ENCODE measurements at places on chromosomes 16 and 17.

- DNase-seq, result no peak
These were observed 10.6 kb downstream of the PRPSAP1 start for GRCh38 chr17:76343106-76343505.

DNA sequence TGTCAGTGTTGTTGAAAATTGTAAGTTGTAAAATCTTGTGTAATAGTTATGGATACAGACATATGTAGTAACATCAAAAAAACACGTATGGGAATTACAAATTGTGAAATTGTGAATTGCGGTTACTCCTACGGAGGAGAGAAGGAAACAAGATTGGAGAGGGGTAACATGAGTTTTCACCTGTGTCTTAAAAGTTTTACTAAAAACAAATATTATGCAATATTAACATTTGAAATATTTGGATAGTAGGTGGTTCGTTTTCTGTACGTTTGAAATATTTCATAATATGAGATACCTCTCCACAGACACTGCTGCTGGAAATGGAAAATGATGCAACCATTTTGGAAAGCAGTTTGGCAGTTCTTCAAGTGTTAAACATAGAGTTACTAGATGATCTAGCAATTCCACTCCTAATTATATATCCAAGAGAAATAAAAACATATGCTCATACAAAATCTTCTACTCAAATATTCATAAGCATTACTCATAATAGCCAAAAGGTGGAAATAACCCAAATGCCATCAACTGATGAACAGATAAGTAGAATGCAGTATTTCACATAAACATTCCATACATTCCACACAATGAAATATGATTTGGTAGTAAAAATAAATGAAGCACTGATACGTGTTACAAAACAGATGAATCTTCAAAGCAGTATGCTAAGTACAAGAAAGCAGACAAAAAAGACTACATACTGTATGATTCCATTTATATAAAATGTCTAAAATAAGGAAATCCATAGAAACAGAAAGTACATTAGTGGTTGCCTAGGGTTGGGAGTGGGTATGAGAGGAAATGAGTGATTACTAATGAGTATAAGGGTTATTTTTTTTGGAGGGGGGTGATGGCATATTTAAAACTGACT, 40.7 kb upstream of the ABCA10 start:
- DNase-seq, result peak; percentile 93

DNA sequence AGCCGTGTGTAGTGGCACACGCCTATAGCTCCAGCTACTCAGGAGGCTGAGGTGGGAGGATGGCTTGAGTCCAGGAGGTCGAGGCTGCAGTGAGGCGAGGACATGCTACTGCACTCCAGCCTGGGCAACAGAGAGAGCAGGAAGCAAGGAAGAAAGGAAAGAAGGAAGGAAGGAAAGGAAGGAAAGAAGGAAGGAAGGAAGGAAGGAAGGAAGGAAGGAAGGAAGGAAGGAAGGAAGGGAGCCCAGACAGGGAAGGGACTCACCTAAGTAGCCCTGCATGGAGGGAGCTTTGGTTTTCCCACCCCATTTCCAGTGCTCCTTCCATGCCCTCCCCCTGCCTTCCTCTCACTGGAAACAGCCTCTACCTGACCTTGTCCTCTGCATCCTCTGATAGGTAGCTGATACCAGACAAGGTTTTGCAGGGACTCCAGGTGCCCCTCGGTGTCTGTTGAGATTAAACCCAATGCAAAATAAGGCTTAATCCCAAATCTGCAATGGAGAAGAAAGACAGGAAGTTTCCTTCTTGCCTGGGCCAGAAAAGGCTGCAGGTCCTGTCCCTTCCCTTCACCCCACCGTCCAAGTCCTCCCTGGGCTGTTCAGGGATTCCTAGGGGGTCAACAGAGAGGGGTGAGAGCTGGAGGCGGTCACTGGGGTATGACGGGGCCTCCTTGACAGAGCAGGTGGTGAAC, 21.5 kb upstream of the CA4 start:
- DNase-seq, result no peak

GRCh38 chr17:4233668-4234258, 30.0 kb downstream of the ANKFY1 start:
- DNase-seq, result no peak

DNA sequence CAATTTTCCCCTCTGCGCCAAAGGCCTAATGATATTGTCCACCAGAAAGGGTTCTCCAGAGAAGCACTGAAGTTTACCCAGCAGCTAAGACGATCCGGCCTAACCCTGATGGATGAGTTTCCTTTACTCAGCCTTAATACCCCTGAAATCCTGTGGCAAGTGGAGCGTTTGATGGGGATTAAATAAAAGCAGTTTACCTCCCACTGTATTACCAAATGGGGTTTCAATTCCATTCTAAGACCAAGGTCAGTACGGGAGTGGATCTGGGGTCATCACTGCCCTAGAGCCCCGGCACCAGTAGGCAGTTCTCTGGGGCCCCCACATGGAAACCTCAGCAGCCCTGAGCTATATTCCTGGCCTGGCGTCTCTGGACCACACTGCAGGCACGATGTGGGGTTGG, 97.1 kb upstream of the NOL11 start:
- DNase-seq, result no peak

DNA sequence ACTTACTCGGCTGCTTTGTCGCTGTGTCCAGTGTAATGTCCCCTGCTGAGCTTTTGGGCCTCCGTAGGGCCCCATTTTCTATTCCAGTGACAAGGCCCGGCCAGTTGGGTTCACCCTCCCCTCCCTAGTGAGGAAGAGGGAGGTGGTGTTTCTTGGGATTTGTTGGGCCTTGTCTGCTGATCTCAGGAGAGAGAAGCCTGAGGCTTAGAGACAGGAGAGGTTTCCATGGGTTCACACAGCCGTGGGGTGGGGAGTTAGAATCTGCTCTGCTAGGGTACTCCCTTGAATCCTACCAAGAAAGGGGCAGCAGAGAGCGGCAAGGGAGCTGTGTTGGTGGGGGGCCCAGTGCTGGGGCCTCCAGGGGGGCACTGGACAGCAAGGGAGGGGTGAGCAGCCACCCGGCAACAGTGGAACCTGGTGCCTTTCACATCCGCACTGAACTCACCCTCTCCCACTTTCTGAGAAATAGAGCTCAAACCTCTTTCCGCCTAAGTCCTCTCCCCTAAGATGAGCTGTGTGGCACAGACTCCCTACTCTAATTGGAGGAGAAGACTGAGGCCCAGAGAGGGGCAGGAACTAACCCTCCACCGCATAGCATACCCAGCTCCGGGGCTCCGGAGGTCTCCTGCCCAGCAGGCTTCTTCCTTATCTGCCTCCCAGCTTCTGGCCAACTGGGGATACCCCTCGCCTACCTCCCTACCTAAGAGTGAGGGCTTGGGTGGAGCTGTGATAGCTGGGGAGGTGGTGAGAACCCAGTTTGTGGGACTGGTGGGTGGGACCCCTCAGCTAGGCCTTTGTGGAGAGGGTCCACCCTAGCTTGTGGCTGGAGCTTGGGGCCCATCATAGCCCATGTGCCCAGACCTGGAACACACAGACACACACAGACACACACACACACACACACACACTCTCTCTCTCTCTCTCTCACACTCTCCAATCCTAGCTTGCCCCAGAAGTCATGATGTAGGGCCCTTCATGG, 6.8 kb downstream of the TBKBP1 start:
- DNase-seq, result no peak

DNA sequence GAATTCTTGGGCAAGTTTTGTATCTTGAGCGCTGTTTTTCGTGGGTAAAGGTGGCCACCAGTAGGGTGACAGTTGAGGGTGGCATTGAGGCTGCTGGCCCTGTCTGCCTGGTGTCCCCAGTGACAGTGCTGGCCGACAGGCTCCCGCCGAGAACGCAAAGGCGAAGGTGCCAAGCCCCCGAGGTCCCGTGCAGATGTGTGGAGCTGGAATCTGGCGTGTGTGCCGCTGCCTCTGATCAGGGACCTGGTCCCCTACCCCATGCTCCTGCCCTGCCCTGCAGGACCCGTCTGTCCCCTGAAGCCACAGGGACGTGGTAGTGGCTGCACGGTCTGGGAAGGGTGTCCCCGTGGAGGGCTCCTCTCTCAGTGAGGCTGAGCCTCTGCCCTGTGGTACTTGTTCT, 3.5 kb downstream of the UBE2I start:
- no peak for DNase-seq

DNA sequence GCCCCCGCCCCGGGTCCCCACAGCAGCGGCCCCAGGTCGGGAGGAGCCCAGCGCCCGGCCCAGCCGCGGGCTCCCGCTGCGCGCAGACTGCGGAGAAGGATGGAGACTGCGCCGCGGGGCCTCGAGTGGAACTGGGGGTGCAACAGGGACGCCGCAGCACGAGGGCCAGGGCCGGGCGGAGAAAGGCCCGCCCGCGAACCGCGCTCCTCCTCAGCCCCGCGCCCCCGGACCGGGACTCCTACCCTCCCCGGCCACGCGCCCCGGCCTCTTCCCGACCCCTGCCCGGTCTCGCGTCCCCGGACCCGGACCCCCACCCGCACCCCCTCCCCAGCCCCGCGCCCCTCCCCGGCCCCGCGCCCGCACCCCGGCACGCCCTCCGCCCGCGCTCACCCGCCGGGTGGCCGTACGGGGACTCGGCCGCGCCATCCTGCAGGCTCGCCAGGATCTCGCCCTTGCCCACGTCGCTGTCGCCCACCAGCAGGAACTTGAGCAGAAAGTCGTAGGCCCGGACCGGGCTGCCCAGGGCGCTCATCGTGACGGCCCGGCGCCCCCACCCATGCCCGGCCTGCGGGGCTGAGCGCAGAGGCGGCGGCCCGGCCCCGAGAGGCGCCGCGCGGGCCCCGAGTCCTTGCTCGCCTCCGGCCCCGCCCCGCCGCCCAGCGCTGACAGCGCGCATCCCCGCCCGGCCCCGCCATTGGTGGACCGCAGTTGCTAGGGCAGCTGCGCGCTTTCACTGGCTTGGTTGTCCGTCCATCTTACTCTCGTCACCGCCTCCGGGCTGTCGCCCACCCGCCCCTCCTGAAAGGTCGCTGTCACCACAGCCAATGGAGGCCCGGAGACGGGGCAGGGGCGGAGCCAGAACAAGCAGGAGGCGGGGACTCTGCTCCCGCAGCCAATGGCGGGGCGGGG, at the start of gene RAB40B:
Gene RAB40B, minus strand, starts transcription at position 634 of the 909 bp plus-strand sequence. Its CDS starts 102 bp downstream, at position 532.
- DNase-seq, result peak; percentile 99

DNA sequence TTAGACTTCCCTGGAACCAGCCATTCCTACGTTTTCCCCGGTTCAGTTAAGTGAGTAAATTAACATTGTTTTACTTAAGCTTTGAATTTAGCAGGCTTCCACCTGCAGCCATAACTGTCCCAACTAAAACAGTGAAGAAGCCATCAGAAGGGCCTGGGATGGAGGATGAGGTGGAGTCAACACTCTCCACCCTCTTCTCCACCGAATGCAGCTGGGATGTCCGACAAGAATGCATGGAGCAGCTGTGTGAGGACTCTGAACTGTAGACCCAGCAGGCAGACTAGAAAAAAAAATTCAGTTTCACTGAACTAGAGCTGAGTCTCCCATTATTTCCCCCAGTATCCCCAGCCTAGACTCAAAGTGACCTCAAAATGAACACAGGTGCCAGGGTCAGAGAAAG, 114.8 kb downstream of the C16orf95 start:
- DNase-seq, result peak; percentile 82

DNA sequence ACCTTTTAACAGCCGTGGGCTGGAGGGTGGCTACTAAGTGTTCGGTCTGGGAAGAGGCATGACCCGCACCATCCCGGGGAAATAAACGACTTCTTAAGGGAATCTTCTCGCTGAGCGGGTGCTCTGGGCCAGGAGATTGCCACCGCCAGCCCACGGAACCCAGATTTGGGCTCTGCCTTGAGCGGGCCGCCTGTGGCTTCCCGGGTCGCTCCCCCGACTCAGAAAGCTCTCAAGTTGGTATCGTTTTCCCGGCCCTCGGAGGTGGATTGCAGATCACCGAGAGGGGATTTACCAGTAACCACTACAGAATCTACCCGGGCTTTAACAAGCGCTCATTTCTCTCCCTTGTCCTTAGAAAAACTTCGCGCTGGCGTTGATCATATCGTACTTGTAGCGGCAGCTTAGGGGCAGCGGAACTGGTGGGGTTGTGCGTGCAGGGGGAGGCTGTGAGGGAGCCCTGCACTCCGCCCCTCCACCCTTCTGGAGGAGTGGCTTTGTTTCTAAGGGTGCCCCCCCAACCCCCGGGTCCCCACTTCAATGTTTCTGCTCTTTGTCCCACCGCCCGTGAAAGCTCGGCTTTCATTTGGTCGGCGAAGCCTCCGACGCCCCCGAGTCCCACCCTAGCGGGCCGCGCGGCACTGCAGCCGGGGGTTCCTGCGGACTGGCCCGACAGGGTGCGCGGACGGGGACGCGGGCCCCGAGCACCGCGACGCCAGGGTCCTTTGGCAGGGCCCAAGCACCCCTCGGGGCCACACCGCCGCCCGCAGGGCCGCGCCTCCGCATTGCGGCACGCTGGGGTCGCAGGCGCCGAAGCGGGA, 3.6 kb upstream of the CBX4 start:
- DNase-seq, result no peak

GRCh38 chr17:79845601-79845949, 6.3 kb upstream of the CBX4 start:
- DNase-seq, result peak; percentile 26

GRCh38 chr17:63390090-63390489, 56.0 kb downstream of the CYB561 start:
- DNase-seq, result no peak

Measured in fibroblast of skin of scalp (primary cell).